Stimulated activated memory B cell treated with anti-CD40 and anti-IgM and Interleukin-4, amounts not matched to agents 10 μg/mL and 1 μg/mL and 100 μg/mL, for 72 hours (primary cell): ENCODE measurements at places on chromosomes 4 and X.

DNA sequence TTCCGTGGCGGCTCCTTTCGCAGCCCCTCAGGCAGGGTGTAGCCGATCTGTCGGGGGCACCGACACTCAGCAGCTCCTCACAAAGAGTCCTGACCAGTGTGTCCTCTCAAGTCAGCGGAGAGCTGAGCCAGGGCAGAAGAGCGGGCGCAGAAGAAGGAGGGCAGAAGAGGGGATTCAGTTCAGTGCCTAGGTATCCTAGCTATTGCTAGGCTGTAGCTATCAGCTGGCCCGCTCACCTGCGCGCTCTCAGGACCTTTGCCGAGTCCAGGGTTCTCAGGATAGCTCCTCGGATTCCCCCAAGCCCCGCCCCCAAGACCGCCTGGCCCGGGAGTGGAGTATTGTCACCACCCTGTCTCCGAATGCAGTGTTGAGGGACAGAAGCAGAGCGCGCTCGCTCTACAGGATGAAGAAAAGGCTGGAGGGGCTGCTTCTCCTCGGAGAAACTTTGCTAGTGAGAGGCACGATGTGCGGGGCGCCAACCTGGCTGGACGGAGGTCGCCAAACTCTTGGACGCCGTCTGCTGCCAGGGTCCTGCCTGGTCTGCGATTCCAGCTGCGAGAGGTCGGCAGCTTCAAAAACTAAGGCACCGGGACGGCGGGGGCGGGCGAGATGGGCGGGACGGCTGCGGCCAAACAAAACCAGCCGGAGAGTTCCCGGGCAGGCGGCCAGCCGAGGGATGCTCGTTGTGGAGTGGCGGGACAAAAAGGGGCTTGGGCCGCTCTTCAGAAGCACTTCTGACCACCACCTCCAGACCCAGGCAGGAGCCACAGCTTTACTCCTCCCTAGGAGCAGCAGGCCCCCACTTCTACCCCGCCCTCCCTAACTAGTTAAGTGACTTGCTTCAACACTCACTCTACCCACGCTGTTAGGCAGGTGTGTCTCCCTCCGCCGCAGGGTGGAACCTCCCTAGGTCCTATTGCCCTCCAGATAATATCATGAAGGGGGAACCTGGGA, at the start of gene XKRX:
TSS of gene XKRX (minus strand) at position 258 of the 954 bp plus-strand sequence. CDS start 613 bp downstream, outside the sequence.
- ATAC-seq, result peak; percentile 80
- peak within 1 kb of the TSS; percentile 88 for H3K27ac ChIP-seq

- H3K27me3 ChIP-seq, result peaks cover 7% of the 10 kb centered on the region
- H3K4me1 ChIP-seq, result no peaks in the 10 kb centered on the region
- H3K4me3 ChIP-seq, result no peak overlapping the region
- no peaks in the 10 kb centered on the region for H3K36me3 ChIP-seq
- ATAC-seq, result no peak
- no peak overlapping the region for H3K27ac ChIP-seq
Measured at GRCh38 chr4:73844345-73844744, 7.9 kb downstream of the CXCL6 start.

GRCh38 chrX:16873106-16873505, 2.9 kb upstream of the RBBP7 start:
- H3K27me3 ChIP-seq, result no peaks in the 10 kb centered on the region
- no peak overlapping the region for H3K4me3 ChIP-seq
- ATAC-seq, result no peak
- H3K4me1 ChIP-seq, result peaks cover 18% of the 10 kb centered on the region

DNA sequence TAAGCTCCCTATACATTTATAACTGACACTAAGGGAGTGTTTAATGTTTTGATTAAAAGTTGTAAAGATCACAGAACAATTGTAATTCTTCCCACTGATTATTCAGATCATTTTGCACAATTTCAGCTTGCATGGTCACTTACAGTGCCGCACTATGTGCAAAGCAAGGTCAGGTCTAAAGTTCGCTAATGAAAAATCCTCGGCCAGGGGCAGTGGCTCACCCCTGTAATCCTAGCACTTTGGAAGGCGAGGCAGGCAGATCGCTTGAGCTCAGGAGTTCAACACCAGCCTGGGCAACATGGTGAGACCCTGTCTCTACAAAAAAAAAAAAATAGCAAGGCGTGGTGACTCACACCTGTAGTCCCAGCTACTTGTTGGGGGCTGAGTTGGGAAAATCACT, 57.0 kb downstream of the PKD2 start:
- H3K27me3 ChIP-seq, result no peaks in the 10 kb centered on the region
- no peak overlapping the region for H3K27ac ChIP-seq
- peaks cover 46% of the 10 kb centered on the region for H3K36me3 ChIP-seq
- no peak overlapping the region for H3K4me3 ChIP-seq
- H3K4me1 ChIP-seq, result no peaks in the 10 kb centered on the region

DNA sequence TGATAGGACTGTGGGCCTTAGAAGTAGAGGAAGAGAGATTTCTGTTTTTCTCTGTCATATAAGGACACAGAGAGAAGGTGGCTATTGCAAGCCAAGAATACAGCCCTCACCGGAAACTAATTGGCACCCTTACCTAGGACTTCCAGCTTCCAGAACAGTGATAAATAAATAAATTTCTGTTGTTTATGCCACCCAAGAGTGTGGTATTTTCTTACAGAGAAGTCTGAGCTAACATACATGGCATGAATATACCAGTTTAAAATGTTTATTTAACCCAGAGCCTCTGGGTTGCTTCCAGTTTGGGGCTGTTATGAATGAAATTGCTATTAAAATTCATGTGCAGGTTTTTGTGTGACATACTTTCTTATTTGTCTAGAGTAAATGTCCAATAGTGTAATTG, 654.0 kb upstream of the ATOH1 start:
- H3K27me3 ChIP-seq, result no peaks in the 10 kb centered on the region
- no peaks in the 10 kb centered on the region for H3K36me3 ChIP-seq
- no peak overlapping the region for H3K27ac ChIP-seq

DNA sequence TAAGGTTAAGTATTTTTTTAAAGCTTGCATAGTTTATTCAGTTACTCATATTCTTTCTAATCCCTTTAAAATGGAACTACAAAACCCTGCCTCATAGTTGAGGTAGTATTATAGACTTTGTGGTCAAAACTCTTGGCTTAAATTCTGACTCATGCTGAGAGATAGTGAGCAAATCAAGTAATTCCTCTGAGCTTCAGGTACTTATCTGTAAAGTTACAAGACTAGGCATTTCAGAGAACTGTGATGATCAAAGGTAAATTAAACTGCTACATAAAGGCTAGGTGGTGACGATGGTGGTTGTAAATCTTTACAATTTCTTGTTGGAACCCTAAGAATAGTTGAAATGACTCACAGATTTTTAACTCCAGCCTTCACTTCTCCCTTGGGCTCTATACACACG, 3.2 kb upstream of the CLOCK start:
- H3K27me3 ChIP-seq, result no peaks in the 10 kb centered on the region
- no peak overlapping the region for H3K4me3 ChIP-seq
- peaks cover 7% of the 10 kb centered on the region for H3K4me1 ChIP-seq
- no peaks in the 10 kb centered on the region for H3K36me3 ChIP-seq

GRCh38 chr4:115763051-115763450, 649.6 kb upstream of the NDST4 start:
- ATAC-seq, result no peak
- no peak overlapping the region for H3K27ac ChIP-seq
- no peaks in the 10 kb centered on the region for H3K36me3 ChIP-seq

DNA sequence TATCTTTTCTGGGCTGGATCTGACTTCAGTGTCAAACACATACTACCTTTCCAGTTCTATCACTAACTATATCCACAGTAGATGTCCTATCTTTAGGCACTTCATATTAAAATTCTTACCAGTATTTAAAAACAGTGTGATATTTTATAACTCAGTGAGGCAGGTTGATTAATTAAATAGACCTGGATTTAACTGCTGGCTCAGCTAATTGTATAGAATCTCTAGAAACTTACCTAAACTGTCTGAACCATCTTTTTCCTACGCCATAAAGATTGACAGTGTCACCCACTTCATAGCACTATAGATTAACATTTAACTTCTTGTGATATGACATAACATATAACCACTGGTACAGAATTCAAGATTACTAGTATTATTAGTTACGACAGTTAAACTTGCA, 935.3 kb downstream of the FAT4 start:
- no peak for ATAC-seq
- no peaks in the 10 kb centered on the region for H3K4me1 ChIP-seq
- no peaks in the 10 kb centered on the region for H3K27me3 ChIP-seq

GRCh38 chr4:151604238-151604637, 156.6 kb downstream of the GATB start:
- H3K36me3 ChIP-seq, result no peaks in the 10 kb centered on the region
- H3K27ac ChIP-seq, result no peak overlapping the region
- no peaks in the 10 kb centered on the region for H3K4me1 ChIP-seq
- no peak for ATAC-seq
- no peaks in the 10 kb centered on the region for H3K27me3 ChIP-seq
- no peak overlapping the region for H3K4me3 ChIP-seq

- no peaks in the 10 kb centered on the region for H3K36me3 ChIP-seq
- no peak overlapping the region for H3K27ac ChIP-seq
- no peaks in the 10 kb centered on the region for H3K4me1 ChIP-seq
Measured at GRCh38 chr4:89398644-89399043, 91.0 kb upstream of the GPRIN3 start.

DNA sequence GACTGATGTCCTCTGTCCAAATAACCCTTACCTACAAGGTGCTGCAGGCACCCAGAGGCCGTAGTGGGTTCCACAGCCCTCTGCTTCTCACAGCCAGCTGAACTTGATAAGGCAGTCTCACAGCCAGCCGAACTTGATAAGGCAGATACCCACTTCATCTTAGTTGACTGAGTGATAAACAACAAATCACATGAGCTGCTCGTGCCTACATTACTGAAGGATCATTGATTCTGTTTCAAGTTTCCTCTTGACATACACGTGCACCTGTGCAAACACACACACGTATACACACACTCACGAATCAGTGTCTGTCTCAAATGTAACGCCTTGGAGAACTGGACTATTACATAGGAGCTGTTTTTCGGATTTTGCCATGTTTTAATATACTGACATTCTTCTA, 276.3 kb downstream of the DCTD start:
- H3K27ac ChIP-seq, result no peak overlapping the region
- no peaks in the 10 kb centered on the region for H3K4me1 ChIP-seq
- H3K4me3 ChIP-seq, result no peak overlapping the region
- H3K27me3 ChIP-seq, result no peaks in the 10 kb centered on the region
- no peak for ATAC-seq

GRCh38 chr4:18923496-18924161, 902.1 kb upstream of the LCORL start:
- no peak overlapping the region for H3K27ac ChIP-seq
- H3K4me1 ChIP-seq, result no peaks in the 10 kb centered on the region
- ATAC-seq, result no peak
- H3K36me3 ChIP-seq, result no peaks in the 10 kb centered on the region
- H3K4me3 ChIP-seq, result no peak overlapping the region

GRCh38 chr4:36609661-36610060, 328.2 kb downstream of the DTHD1 start:
- H3K4me3 ChIP-seq, result no peak overlapping the region
- no peaks in the 10 kb centered on the region for H3K27me3 ChIP-seq
- no peak for ATAC-seq
- H3K4me1 ChIP-seq, result no peaks in the 10 kb centered on the region
- no peak overlapping the region for H3K27ac ChIP-seq
